ENCODE measurements at places on chromosomes 2 and 18.

GRCh38 chr2:147663153-147663961 is 181.5 kb upstream of the ACVR2A start:
- DNase-seq = no peak

- no peak for DNase-seq
Observed at GRCh38 chr2:192347542-192347941, 152.8 kb upstream of the TMEFF2 start.

- no peak for DNase-seq
Observed at GRCh38 chr2:201308914-201309313, 48.2 kb downstream of the FLACC1 start.

DNA sequence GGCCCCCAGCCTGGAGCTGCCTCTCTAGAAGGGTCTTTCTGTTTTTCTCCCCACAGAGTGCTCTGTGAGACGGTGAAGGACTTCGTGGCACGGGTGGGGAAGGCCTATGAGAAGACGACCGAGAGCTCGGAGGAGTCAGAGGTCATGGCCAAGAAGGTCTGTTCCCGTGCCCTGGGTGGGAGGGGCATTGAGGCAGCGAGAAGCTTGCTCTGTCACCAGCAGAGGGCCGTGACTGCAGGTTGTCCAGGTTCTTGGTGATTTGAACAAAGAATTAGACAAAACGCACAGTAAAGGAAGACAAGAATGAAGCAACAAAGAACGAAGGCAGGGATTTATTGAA is 93.9 kb downstream of the DGKD start:
- no peak for DNase-seq

GRCh38 chr2:70374616-70375015 is 72.7 kb upstream of the FAM136A start:
- no peak for DNase-seq

- DNase-seq = no peak
Observed at GRCh38 chr2:136399667-136400289, 281.8 kb upstream of the CXCR4 start.

DNA sequence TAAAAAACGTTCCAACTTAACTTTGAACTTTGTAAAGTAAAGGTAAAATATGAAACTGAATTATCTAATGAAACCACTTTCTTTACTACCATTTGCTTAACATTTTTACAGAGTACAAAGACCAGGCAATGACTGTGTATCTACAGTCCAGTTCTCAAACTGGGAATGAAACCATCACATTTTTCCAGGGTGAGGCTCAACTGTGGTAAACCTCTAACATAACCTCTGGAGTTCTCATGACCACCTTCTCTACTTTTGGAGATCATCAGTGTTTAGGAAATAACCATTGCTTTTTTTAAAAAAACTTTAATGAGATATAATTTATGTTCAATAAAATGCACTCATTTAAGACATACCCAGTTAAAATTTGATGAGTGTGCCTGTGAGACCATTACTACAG is 223.5 kb downstream of the RNF152 start:
- DNase-seq = no peak

DNA sequence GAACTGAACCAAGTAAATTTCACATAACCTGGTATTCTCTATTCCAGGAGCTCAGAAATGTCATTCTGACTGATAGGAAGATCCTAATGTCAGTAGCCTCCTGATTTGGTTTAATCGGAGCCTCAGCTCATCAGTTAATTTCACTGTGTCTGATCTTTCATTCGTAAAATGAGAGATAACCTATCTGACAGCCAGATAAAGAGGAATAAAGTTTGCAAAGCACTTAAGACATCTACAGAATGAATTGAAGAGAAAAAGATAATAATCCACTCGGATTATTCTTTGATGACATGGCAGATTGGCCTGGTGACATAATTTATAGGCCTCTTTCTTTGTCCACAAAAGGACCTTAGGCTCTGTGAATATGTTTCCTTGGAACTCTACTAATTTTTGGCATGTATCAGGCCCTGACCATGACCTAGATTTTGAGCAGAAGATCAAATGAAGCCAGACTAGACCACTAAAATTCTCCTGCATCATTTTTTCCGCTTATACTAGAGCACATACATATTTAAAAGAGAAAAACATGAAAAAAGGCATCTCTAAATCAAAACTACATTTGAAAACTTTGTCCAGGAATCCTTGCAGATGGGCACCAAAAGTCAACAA is 312.4 kb downstream of the MTX2 start:
- DNase-seq = no peak

DNA sequence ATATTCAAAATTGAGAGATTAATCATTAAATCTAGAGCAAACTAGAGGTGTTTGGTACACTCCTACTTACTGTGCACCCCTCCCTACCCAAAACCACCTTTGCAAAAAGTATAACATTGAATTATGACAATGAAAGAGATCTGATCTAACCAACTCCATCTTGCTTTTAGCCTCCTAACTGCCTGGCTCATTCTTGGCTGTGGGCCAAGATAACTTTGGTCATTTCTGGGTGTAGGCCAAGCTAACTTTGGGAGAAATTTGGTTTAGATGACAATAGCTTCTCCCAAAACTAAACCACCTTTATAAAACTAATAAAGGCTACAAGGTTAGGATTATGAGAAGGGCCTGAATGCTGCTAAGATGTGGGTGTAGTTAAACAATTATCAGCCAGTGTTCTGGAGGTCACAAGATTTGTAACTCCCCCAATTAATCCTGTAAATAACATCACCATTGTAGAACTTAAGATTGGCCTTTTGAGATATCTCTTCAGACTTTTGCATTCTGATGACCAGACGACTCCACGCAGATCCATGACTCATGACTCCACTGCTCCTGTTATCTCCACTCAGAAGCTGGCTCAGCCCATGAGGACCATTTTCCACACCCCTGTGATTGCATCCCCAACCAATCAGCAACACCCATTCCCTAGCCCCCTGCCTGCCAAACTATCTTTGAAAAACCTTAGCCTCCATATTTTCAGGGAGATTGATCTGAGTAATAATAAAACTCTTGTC is 160.2 kb downstream of the FBXO15 start:
- no peak for DNase-seq

DNA sequence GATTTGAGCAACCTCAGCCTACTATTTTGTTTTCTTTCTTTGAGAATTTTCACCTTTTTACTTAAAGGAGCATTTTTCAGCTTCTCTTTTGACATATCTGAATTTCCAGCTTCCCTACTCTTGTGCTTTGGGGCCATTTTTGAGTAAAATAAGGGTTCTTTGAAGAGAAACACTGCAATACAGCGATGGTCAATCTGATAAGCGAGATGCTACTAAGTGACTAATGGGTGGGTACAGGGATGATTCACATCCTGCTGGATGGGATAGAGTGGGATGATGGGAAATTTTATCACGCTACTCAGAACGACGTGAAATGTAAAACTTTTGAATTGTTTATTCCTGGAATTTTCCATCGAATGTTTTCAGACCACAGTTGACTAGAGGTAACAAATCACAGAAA is 211.5 kb downstream of the TMEM247 start:
- no peak for DNase-seq

- DNase-seq = peak; percentile 42
Observed at GRCh38 chr2:43605079-43605655, 9.3 kb upstream of the THADA start.

DNA sequence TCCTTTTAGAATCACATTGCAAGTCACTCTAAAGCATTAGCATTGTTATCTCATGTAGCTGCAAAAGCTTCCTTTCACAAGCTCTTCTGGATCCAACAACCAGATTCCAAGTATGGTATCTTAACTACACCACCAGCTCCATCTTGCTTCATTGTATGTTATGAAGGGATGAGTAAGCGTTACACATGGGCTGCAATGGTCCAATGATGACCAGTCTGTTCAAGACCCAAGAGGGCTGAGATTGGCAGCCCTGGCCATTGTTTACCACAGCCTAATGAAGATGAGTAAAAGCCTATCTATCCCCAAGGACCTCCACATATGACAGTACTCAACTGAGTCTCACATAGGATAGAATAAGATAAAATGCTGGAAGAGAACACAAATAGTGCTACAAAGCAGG is 6.3 kb downstream of the CFLAR start:
- DNase-seq = no peak

GRCh38 chr2:22329211-22330154 is 1055.5 kb upstream of the KLHL29 start:
- DNase-seq = no peak

DNA sequence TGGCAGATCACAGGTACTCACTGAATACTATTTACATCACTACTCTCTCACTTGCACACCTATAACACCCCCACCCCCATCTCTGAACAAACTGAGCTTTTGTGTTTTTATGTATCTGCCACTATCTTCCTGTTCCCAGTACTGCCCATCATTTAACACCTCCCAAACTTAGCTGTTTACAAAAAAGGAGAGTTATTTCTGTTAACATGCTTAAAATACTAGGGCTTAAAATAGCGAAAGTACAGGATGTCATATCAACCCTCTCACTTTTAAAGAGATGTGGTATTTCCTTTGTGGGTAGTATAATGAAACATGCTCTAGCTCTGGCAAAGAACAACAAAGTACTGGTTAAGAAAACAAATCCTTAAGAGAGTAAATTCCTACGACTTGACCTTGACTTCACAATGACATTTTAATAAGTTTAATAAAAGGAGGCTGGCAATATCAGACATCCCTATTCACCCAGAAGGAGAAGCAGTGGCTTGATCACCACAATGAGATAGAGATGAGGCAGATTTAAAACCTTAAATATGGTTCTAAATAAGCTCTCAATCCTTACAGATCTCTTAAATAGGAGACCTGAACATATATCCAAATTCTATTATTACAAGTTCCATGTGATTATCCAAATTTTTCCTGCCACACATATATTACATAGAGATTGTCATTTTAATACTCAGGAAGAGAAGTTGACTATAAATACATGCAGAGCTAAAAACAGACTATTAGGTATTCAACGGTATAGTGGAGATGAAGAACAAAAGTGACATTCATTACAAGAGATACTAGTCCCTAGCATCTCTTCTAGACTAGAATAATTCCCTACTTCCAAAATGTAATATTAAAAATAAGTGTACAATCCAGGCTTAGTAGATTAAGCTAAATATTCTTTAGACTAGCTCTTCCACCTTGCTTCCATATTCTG is 36.9 kb downstream of the TRAK2 start:
- no peak for DNase-seq

DNA sequence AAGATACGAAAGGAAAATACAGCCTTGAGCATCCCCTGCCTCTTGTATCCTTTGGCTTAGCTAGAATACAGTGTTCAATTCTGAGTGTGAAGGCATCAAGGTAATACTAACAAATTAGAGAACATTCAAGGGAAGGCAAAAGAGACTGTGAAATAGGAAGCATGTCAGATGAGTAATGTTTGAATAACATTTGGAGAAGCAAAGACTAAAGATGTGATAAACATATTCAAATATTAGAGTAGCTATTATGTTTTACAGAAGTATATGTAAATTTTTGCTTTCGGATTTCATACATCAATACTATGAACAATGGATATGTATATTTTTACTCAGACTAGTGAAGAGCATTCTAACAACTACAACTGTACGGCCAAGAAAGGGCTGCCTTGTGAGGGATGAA is 161.7 kb upstream of the FN1 start:
- no peak for DNase-seq

GRCh38 chr2:3575534-3576262 is 638 bp downstream of the RPS7 start:
- no peak for DNase-seq

- no peak for DNase-seq
Observed at GRCh38 chr2:235640926-235641723, 147.3 kb downstream of the AGAP1 start.

GRCh38 chr18:10454681-10455557 is 484 bp downstream of the APCDD1 start:
- DNase-seq = no peak

DNA sequence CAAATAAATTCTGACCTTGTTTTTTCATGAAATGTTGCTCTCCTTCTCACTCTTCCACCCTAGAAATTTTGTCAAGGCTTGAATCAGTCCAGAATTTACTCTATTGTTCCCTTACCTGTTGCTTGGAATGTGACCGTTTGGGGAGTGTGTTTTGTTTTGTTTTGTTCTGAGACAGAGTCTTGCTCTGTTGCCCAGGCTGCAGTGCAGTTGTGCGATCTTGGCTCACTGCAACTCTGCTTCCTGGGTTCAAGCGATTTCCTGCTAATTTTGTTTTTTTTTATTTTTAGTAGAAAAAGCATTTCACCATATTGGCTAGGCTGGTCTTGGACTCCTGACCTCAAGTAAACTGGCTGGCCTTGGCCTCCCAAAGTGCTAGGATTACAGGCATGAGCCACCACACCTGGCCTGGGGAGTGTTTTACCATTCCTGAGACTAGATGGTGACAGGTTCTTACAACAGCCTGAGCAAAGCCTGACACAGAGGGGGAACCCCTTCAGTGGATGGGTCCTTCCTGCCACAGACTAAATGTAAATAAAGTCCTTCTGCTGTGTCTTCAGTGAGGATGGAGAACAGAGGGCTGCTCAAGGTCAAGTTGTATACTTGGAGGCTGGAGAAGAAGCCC is 52.0 kb downstream of the HAUS1 start:
- DNase-seq = no peak

GRCh38 chr2:211405036-211405435 is 848.6 kb downstream of the CPS1 start:
- no peak for DNase-seq

DNA sequence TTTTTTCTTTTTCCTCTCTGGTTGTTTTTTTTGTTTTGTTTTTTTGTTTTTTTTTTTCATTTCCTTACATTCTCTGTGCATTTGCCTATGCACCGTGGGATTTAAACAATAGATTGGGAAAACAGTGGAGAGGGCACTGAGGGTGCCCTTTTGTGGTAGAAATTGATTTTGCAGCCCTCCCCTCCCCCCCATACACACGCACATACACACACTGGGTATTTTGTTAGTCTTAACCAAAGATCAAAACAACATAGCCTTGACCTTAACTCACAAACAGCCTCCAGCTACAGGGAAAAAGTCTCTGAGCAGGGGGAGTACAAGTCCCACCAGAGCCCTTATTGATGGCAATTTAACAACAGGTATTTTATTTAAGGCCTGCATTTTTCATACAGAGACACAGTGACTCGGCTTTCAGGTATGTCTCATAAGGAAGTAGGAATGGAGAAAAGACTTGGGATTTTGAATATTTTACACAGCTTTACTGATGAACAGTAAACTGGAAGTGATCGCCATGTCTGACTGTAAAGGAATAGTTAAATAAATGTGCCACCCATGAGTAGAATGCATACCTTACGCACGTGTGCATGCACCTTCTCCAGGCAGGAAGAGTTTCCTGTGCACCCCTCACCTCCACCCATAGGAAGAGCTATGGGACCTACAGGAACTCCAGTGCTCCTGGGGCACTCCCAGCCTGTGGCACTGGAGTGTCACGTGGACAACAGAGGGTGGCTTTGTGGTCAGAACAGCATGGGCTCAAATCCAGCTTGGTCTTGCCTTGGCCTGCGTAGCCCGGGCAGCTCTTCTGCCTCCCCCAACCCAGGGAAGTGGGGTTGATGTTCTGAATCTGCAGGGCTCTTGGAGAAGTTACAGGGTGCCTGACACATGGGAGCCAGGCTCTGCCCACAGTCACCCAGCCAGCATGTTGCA is 266.4 kb downstream of the ANAPC1 start:
- no peak for DNase-seq
